Germinal center (tissue), 1 donor: ENCODE measurements at places on chromosomes 13 and 19.

DNA sequence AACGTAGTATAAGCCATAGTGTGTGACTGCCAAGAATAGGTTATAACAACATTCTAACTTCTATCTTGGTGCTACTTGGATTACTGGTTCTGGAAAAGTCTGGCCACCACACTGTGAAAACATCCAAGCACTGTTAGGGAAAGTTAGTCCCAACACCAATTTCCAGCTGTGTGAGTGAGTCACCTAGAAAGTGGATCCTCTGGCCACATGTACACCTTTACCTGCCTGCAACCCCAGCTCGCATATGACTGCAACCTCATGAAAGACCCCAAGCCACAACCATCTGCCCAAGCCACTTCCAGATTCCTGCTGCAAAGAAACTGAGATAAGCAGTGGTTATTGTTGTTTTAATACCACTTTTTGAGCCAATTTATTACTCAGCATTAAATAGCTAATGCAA lies 404.5 kb downstream of the KCTD12 start:
- DNase-seq, result no peak

DNA sequence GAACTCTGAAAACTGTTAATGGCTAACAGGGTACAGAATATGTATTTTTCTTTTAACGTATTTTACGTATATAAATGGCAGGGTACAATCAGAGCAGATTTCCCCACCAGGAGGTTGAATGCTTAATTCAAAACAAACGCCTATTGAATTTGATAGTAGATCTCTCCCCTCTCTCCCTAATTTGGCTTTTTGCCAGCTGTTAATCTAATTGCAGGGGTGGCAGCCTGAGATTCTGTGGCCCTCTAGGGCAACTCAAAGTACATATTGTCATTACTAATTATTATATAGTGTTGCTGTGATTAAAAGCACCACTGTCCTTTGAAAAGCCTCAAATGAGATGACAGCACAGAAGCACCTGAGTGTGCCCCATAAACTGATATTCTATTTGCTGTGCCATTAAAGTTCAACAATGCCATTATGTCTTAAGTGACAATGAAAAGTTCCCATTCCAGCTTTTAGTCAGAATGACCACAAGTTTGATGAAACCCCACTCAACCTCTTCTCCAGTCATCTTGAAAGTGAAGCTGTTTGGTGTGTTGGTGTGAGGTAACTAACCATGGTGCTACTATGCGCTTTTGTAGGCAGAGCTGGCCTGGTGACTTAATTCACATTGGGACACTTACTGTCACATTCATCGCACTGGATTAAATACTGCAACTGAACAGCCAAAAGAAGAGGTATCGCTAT lies 351.4 kb downstream of the KCNRG start:
- DNase-seq, result no peak

- no peak for DNase-seq
Observed at GRCh38 chr13:111855786-111856185, 211.2 kb upstream of the SOX1 start.

- DNase-seq, result no peak
Observed at GRCh38 chr13:99860745-99861144, 110.8 kb downstream of the ZIC5 start.

DNA sequence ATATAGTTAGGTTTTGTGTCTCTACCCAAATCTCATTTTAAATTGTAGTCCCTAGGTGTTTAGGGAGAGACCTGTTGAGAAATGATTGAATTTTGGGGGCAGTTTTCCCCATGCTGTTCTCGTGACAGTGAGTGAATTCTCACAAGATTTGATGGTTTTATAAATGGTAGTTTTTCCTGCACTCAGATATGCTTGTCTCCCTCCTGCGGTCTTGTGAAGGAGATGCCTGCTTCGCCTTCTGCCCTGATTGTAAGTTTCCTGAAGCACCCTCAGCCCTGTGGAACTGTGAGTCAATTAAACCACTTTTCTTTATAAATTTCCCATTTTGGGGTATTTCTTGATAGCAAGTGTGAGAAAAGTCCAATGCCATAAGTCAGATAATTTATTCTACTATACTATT lies 1977.5 kb upstream of the PCDH20 start:
- no peak for DNase-seq

DNA sequence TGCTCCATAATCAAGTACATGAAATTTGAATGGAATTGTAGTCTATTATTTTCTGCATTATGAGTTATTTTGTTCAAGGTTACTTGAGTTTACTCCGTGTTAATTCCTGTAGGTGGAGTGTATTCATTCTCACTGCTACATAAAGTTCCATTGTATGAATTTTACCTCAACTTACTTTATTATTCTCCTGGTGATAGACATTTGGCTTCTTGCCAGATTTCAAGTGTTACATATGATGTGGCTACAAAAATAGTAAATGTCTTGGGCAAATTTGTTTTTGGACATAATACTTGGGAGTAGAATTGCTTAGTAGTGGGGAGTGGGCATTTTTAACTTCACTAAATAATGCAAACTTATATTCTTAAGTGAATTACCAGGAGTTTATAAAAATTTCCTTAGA lies 328.9 kb downstream of the SHISA2 start:
- DNase-seq, result no peak

DNA sequence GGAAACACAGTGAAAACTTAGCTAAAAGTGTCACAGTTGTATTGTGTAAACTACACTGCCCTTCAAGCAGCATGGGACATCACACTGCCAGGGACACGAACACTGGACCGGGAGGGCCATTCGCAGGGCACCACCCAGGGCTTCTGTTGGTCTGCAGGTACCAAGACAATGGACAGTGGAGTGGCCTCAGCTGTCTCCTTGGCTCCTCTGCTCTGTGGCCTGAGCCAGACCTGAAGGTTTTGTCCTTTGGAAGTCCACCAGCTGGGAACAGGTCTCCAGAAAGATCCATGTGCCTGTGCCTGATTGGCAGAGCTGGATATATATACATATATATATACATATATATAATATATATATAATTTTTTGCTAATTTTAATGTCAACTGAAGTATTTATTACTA lies 149.8 kb downstream of the ZNF536 start:
- DNase-seq, result no peak
